ENCODE measurements at places on chromosomes 1 and 21. TPM values are rescaled to one million over a fixed set of nuclear protein-coding genes. Genes with fewer than 3 reads are reported as not detected.

DNA sequence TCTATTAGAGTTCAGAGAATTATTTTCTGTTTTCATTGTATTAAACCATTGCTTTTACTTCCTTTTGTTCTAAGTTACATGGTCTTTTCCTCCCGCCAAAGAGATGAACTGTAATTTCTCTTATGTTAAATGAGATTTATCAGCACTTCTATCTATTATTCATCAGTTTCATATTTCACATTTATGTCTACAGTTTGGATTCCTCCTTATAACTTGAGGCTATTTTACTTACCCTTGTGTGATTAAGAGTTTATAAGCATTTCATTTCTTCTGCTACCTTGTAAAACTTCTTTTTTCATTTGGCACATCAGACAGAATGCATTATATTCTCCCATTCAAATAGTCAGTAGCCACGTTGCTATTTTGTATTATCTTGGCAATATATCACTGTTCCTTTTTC, 248.2 kb downstream of the PLA2G4A start:
- DNase-seq = no peak

- DNase-seq = no peak
Measured at GRCh38 chr1:89484092-89485038, 40.3 kb upstream of the LRRC8B start.

The ALG14 gene
- total RNA-seq = 3.6 TPM

DNA sequence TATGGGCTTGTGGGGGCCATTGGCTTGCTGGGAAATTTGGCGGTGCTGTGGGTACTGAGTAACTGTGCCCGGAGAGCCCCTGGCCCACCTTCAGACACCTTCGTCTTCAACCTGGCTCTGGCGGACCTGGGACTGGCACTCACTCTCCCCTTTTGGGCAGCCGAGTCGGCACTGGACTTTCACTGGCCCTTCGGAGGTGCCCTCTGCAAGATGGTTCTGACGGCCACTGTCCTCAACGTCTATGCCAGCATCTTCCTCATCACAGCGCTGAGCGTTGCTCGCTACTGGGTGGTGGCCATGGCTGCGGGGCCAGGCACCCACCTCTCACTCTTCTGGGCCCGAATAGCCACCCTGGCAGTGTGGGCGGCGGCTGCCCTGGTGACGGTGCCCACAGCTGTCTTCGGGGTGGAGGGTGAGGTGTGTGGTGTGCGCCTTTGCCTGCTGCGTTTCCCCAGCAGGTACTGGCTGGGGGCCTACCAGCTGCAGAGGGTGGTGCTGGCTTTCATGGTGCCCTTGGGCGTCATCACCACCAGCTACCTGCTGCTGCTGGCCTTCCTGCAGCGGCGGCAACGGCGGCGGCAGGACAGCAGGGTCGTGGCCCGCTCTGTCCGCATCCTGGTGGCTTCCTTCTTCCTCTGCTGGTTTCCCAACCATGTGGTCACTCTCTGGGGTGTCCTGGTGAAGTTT, 550 bp downstream of the RXFP4 start:
- no peak for DNase-seq

GRCh38 chr1:3948344-3948743, 48.3 kb upstream of the C1orf174 start:
- no peak for DNase-seq

GRCh38 chr1:17719874-17720273, 35.3 kb upstream of the ACTL8 start:
- DNase-seq = no peak

The SELL gene
- not detected for total RNA-seq

The S100A5 gene
- 0.30 TPM for total RNA-seq

- no peak for DNase-seq
Measured at GRCh38 chr21:40471103-40471502, 375.9 kb downstream of the DSCAM start.

The RHD gene
- not detected for total RNA-seq

DNA sequence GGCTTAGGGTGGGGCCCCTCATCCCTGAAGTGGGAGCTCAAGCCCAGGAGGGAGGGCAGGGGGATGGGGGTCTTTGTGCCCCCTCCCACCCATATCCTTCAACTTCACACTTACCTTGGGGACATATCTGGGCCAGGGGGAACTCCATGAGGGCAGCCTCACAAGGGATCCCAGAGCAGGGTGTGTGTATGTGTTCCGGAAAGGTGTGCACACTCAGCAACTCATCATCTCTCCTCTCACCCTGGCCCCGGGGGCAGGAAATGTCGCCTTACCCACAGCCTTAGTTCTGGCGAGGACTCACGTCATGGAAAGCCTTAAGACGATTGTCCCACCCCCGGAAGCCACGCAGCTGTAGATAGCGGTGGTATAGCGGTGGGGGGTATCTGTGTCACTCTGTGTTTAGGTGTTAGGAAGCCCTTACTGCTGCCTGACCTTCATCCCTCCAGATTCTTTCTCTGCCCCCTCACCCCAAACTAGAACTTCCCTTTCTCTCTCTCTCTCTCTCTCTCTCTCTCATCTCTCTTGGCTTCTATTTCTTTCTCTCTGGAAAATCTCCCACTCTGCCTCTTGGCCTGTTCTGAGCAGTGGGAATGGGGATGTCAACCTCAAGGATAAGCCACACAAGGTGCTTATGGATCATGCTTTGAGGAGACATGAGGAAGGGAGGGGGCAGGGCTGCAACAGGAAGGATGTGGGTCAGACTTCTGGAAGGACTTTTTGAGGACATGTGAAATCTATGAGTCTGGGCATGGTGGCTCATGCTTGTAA, at the start of gene SH2D2A:
SH2D2A (minus strand) TSS at position 288 of the 768 bp plus-strand sequence; CDS start at position 148, 140 bp downstream.
- peak; percentile 90 for DNase-seq

- DNase-seq = no peak
Measured at GRCh38 chr21:35933466-35933865, 126.9 kb downstream of the SETD4 start.

The MDM4 gene
- total RNA-seq = 82.6 TPM

The ALG6 gene
- 20.2 TPM for total RNA-seq

The SPATA21 gene
- not detected for total RNA-seq

DNA sequence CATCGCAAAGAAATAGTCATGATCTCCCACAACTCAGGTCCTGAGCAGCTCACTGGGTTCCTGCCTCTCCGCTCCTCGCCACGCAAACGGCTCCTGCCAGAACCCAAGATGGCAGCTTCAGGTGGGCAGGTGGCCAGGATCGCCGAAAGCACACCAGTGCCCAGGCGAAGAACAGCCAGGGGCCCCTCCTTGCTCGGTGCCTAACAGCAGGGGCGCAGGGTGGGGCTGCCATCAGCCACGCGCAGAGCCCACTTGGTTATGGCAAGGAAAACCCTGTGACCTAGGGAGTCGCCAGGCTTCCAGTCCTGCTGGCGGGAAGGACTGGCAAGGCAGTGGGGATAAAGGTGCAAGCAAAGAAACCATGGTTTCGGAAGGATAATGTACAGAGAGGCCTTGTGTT, 47.5 kb downstream of the ARID4B start:
- no peak for DNase-seq

The CD52 gene
- not detected for total RNA-seq

- peak; percentile 72 for DNase-seq
Measured at GRCh38 chr1:193322211-193322610, 135.8 kb upstream of the B3GALT2 start.

DNA sequence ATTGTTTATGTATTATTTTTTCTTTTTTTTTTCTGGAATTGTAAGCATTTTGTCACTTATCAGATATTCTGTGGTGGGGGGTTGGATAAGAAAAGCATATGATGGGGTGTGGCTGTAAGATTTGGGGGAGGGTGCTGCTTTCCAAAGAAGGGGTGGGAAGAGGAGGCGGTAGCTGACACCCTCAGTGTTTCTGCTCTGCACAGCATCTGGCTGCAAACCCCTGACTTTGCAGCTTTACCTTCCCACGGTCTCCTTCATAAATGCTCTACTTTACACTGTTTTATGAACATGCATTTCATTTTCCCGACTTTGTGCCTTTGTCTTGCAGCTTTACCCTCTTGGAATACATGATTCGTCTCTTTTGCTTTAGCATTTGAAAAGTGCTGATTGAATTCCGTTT, 7.6 kb downstream of the FMN2 start:
- DNase-seq = no peak

Data from NCI-H460 (cell line).